ENCODE measurements at places on chromosomes 6 and 20.

DNA sequence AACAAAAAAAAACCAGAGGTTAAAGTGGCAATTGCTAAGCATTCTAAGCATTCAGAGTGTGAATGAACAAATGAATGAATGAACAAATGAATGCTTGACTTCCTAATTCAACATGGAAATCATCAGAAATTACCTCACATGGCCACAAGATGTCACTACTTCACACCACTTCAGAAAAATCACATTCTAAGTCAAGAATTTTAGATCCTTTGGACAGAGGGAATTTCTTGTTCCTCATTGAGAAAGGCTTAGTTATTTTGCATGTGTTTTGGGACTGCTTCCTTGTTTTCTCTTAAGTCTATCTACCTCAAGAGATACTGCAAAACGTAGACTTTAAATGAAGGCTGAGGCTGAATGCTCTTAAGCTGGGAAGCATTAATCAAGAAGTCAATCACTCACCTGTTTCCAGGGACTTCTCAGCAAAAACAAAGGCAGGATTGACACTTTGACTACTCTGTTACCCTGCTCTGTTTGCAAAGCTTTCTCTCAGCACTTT is 120.2 kb downstream of the MBOAT1 start:
- peak; percentile 46 for DNase-seq

- DNase-seq: peak; percentile 72
Observed at GRCh38 chr6:12356983-12357972, 67.1 kb downstream of the EDN1 start.

GRCh38 chr6:90468080-90468479 is 118.8 kb downstream of the MAP3K7 start:
- no peak for DNase-seq

GRCh38 chr6:39362487-39362865 is 40.0 kb upstream of the KCNK16 start:
- peak; percentile 68 for DNase-seq

GRCh38 chr20:57002066-57002570 is 264.3 kb downstream of the BMP7 start:
- no peak for DNase-seq

- no peak for DNase-seq
Observed at GRCh38 chr6:136962661-136963060, 40.6 kb downstream of the SLC35D3 start.

DNA sequence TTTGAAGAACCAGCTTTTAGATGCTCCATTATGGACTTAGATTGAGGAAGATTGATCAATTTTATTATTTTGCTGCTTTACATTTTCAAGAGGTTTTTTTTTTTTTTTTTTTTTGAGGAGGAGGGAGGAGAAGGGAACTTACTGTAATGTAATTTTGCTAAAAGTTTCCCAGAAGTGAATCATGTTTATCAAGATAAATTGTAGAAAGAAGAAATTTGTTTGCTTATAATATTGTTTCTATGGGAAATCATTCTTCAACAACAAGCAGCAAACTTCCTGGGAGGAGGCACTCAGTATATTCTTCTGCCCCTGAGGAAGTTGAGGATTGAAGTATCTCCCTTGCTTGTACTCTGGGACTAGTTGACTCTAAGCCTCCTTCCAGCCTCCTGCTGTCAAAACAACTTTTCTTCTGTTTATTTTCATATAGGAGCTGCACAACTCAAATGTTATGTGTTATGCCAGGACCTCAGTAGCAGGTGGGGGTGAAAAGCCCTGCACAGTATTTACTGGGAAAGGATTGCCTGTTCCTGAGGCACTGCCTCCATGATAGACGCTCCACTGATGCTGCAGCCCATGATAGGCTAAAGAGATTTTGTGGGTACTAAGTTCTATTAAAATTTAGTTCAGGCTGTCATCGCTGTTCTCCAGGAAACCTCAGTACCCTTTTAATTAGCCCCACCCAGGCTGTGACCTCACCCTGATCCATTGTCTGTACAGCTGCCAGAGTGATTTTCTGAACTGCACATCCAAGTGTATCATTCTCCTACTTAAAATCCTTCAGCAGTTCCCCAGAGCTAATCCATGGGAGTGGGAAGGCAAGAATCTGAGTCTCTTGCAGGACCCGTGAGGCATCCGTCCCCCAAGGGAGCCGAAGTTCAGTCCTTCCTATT is 51.9 kb downstream of the CARMIL1 start:
- peak; percentile 64 for DNase-seq

GRCh38 chr6:39088331-39088730 is 26.7 kb downstream of the SAYSD1 start:
- DNase-seq: peak; percentile 63

GRCh38 chr6:95248499-95248898 is 328.8 kb upstream of the MANEA start:
- DNase-seq: no peak

DNA sequence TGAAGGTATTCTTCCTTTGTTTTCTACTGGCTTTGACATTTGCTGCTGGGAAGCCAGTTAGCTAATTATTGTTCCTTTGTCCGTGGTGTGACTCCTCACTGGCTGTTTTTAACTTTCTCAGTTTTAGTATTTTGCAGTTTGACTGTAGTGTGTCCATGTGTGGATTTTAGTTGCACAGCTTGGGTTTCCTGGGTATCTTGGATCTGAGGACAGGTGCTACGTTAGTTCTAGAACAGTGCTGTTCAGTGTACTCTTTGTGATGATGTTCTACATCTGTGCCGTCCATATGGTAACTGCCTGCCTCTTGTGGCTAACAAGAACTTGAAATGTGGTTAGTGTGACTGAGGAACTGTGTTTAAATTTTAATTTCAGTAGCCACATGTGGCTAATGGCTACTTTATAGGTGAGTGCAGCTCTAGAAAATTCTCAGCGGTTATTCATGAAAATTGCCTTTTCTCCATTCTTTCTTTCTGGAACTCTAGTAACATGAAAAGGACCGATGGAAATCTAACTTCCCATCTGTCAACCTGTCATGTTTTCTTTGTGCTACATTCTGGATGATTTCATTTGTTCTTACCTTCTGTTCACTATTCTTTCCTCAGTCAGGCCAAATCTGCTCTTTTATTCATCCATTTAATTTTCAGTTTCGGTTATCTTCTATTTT is 7.4 kb downstream of the SNX9 start:
- DNase-seq: no peak

- DNase-seq: peak; percentile 18
Observed at GRCh38 chr6:71211799-71212198, 76.8 kb upstream of the OGFRL1 start.

GRCh38 chr20:59829054-59829785 is 104.2 kb downstream of the SYCP2 start:
- DNase-seq: peak; percentile 54

DNA sequence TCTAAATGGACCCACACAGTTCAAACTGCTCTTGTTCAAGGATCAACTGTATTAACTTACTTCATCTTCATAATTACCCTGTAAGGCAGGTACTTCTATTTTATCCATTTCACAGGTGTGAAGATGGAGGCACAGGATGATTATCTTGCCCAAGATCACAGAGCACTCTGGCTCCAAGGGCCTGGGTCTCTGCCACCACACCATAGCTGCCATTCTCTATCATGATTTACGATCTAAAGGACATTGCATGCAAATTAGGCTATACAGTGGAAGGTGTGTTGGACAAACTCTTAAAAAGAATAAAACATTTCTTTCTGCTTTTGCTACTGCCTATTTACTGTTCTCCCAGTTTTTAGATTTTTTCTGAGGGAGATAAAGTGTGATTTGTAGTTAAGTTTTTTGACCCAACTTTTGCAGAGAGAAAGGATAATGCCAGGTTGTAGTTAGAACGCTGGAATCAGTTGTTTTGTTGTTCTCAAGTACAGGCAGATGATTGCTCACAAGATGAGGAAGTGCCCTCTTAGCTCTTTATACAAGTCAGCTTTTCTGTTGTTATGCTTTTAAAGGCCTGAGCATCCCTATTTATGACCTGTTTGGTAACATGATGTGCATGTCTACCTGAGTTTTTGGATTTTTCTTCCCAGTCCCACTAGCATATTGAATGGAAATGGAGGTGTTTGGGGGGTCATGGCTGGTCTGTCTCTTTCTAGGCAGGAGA is 247.9 kb downstream of the ZFAND3 start:
- DNase-seq: no peak

GRCh38 chr20:24761220-24762065 is 187.6 kb upstream of the CST7 start:
- no peak for DNase-seq

DNA sequence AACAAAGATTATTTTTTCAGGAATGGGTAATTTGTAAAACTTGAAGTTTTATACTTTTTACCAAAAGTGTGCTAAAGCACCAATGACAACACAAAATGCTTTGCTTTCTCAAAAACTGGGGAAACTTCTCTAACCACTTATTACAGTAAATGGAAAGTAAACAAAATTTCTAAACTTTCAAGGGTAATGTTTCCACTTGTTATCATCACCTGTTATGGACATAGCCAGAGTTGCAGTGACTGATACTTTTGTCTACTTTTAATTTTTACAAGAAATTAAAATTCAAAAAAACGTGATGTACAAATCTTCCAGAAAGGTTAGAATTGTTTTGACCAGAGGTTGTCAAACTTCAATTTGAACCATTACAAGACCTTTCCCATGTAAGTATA is 99.9 kb downstream of the JAG1 start:
- no peak for DNase-seq

- DNase-seq: no peak
Observed at GRCh38 chr6:117495869-117496268, 13.4 kb downstream of the DCBLD1 start.

GRCh38 chr6:26065952-26066380 is 21.3 kb upstream of the HFE start:
- DNase-seq: peak; percentile 82

- peak; percentile 7 for DNase-seq
Observed at GRCh38 chr6:77650098-77650663, 2.7 kb upstream of the MEI4 start.

DNA sequence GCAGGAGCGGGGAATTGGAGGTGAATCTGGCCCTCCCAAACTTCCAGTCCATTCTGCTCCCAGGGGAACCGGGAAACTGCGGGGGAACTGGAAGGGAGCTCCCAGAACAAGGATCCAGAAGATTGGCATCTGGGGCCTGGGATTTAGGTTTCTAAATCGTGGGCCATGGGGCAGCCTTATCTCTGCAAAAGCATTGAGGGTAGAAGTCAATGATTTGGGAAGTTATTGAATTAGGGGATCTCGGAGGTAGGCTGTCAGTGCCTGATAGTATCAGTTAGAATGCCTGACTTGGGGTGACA is 45.1 kb downstream of the HNF4A start:
- no peak for DNase-seq

- no peak for DNase-seq
Observed at GRCh38 chr6:105991561-105992314, 94.4 kb upstream of the PRDM1 start.

GRCh38 chr6:153485072-153485471 is 354.0 kb upstream of the RGS17 start:
- no peak for DNase-seq

DNA sequence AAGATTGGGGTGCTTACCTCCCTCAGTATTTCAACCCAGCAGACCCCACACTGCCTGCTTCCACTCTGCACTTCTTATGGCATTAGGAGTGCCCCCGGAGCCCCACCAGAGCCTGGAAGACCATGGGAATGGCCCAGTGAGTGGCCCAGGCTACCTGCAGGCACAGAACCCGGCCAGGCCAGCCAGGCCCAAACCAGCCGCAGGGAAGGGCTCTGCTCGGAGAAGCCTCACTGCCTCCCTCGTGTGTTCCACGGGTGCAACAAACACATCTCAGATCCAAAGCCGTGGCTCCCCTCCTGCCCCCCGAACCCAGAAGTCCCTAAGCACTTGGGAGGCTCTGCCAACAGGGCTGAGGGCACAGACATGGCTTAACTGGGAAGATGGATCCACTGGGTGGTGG is 283.9 kb downstream of the CDH4 start:
- no peak for DNase-seq

GRCh38 chr6:116476002-116476678 is 15.0 kb downstream of the CALHM6 start:
- DNase-seq: no peak

DNA sequence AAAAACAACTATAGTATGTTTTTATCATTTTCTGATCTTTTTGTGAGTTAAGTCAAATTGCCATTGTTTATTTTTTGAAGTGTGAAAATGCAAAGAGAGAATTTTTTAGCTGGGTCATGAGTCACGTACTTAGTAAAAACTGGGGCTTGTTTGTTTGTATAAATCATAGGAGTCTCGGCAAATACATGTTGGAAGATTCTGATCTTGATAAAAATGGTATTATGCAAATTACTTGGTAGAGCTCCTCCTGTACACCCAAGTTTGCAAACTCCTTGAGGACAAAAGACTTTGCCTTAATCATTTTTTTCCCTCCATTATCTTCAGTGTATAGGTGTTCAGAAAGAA is 25.8 kb downstream of the TBPL1 start:
- no peak for DNase-seq
